ENCODE measurements at places on chromosomes 4 and X.

GRCh38 chr4:8098506-8098905 is 60.1 kb downstream of the ABLIM2 start:
- DNase-seq: no peak

- DNase-seq: no peak
Measured at GRCh38 chr4:73822389-73822788, 14.1 kb upstream of the CXCL6 start.

- DNase-seq: no peak
Measured at GRCh38 chr4:116590648-116591047, 494.7 kb downstream of the TRAM1L1 start.

DNA sequence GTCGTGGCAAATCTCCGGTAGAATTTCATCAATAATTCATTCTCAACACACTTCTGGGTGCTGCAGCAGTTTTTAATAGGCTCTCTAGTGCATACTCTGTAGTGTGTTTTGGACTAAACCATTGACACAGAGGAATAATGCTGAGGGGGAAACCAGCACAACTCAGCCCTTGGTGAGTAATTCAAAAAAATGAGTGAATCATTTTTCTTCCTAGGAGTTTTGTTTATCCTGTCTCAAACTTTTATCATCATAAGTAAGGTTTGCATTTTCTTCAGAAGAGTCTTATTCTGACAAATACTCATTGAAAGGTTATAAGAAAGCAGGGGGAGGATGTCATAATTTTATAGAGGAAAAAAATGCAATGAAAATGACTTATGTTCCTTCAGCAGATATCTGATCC is 2542.7 kb downstream of the PCDH7 start:
- DNase-seq: peak; percentile 52
